ENCODE measurements at places on chromosomes 12 and 14. TPM values are rescaled to one million over a fixed set of nuclear protein-coding genes. Genes with fewer than 3 reads are reported as not detected.
A peak's percentile ranks its signal among the peaks of the same experiment; 100 is the strongest.

DNA sequence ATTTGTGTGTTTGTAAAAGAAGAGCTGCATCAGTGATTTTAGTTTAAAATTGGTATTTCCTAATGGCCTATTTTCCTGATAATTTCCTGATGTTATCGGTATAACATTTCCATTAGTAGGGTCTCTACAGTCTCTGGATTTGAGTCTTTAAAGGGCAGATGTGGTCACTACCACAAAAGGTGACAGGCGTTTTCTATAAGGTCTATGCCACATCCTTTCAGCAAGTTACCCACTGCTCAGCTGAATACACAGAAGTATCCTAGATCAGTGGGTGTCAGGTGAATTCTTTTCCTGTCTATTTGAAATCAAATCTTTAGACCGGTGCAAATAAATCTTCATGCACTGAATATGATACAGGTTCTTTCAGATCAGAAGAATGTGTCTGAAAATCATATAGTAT, 90.2 kb downstream of the LIN7A start:
- no peak for ATAC-seq

GRCh38 chr14:104734991-104735779, 11.2 kb downstream of the ADSS1 start:
- no peak for ATAC-seq

DNA sequence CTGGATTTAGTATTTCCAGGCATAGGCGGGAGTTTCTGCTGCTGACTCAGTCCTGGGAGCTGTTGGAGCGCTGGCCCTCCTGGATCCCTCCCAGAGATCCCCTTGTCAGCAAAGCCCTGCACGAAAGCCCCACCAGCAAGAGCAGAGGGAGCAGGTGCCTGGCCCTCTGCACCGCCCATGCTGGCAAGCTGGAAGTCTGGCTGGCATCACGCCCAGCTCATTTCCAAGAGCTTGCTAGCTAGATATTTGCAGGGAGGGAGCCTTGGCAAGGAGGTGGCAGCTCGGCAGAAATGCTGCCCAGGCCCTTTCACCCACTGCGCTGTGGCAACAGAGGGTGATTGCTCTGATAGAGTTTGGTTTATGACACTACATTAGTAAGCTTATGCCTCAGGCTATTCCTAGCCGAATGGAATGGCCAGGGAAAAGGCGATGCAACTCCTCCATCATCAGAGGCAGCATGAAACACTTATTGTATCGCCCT, 193.9 kb downstream of the EMP1 start:
- no peak for ATAC-seq

- ATAC-seq: peak; percentile 20
Observed at GRCh38 chr14:31025367-31026076, at the start of gene AP4S1. Gene AP4S1, plus strand, starts transcription at chr14:31025649. Its CDS starts 40,548 bp downstream, at chr14:31066197.

DNA sequence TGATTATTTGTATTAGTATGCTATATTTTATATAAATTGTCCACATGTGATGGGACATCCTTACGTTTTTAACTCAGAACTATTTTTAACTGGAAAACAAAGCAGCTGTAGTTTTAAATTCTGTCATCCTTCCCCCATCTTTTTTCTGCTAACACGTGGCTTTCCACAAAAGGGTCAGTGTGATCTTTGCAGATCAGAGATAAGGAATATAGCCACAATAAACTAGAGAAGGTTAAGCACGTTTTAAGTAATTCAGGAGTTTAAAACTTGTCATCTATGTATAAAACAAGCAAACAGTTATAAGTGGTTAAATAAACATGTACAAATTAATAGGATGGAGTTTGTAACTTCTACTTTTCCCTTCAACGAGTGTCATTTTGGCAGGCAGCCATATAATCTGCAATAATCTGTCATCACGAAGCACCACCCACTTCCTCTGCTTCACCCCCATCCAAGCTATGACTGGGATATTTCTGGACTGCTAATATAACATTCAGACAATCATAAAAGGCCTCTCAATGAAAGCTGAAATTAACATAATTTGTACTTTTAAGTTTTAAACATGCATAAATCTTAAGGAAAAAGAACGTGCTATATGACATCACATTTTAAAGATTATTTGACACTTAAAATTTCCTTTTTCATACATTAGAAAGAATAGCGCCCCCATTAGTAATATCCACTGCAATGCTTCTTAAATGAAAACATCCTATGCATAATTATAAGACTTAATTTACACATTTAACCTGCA, 15.3 kb downstream of the TAOK3 start:
- peak; percentile 73 for ATAC-seq

GRCh38 chr14:95835121-95835730, 41.4 kb upstream of the TUNAR start:
- ATAC-seq: peak; percentile 96

- no peak for ATAC-seq
Observed at GRCh38 chr12:29113101-29113500, 36.0 kb upstream of the FAR2 start.

GRCh38 chr12:109770104-109770860, 56.7 kb downstream of the FAM222A start:
- ATAC-seq: no peak

DNA sequence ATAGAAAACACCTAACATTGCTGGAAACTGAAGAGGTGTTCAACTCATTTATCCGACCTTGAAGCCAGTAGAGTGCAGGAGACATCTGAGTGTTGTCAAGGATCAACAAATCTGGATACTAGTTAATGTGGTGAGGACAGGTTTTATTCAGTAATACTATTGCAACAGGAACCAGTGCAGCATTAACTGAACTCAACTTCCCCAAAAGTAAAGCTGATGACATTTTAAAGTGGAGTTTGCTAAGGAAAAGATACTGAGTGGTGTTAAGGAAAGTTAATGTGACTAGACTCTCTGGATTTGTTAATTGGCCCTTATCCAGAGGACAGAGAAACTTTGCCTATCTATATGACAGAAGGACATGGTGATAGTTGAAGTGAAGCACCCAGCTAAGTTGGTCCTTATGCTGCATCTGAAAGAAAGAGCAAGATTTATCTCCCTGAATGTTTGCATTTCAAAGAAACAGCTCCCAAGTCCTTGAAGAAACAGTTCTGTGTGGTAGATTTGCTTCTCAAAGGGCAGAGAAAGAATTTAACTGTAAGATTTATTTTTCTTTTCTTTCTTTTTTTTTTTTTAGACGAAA, 1.2 kb upstream of the CLEC7A start:
- ATAC-seq: no peak

- ATAC-seq: no peak
Observed at GRCh38 chr14:32567543-32568384, 238.7 kb downstream of the AKAP6 start.

DNA sequence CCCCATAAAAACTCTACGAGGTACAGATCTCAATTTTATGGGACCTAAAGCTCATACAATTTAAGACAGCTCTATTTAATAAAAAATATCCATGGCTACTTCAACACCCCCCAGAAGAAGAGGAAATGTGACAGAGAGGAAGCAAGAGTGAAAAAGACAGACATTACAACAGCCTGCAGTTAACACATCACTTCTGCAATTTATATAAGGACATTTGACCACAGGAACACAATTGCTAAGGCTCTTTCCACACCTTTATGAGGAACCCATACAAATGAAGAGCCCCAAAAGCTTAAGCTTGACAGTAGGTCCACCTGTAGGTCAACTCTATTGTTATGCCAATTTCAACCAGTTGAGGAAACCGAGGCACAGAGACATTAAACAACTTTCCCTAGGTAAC, 5.6 kb downstream of the OR10P1 start:
- no peak for ATAC-seq

- ATAC-seq: no peak
Observed at GRCh38 chr14:84493779-84494178, 1036.2 kb upstream of the FLRT2 start.

GRCh38 chr12:54407183-54407905, 11.7 kb downstream of the ITGA5 start:
- ATAC-seq: no peak

DNA sequence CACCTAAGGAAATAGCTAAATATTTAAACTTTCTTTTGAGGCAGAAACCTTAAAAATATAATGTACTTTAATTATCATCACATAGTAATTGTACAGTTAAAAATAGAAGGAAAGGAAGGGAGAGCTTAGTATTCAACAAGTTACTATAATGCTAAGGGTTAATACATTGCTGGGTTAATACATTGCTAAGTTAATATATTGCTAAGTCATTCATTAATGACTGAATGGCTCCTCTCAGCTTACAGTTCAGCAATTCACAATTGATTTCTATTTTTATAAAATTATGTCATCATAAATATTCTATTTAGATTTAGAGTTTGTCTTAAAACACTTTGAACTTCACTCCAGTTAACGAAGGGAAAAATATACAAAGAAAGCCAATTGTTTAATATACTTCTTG, 207.9 kb downstream of the BMP4 start:
- ATAC-seq: no peak

DNA sequence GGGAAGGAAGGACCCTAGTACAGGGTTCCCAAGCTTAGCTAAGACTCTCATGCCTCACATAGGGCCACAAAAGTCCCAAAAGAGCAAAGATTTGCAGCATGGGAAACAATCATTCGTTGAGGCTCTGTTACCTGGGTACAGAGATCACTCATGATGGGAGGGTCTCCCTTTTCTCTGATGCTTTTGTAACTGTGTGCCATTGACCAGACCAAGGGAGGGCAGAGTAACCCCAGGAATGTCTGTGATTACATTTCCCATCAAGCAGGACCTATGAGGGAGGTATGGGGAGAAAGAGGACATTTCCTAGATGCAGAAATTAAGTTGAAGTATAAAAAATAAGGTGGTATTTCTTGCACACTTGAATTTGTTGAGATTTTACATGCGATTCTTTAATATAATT, 16.4 kb upstream of the DLGAP5 start:
- ATAC-seq: no peak

DNA sequence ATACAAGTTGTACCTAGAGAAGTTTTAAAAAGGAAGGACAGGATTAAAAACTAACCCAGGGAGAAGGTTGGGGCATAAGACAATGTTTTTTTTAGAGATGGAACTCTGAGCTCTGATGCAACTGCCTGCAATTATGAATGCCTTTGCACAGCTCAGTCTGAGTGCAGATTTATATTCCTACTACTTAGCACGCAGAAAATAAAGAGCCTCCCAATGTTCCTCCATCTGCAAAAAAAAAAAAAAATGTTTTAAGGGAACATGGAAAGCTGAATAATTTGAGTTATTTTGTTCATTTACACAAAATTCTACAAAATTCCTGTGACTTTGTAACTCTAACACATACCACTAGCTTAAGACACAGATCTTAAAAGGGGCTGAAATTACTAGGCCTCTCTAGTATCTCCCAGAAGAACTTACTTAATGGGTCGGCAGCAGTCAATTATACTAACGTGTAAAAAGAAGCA, 15.7 kb downstream of the CLIP1 start:
- ATAC-seq: no peak

DNA sequence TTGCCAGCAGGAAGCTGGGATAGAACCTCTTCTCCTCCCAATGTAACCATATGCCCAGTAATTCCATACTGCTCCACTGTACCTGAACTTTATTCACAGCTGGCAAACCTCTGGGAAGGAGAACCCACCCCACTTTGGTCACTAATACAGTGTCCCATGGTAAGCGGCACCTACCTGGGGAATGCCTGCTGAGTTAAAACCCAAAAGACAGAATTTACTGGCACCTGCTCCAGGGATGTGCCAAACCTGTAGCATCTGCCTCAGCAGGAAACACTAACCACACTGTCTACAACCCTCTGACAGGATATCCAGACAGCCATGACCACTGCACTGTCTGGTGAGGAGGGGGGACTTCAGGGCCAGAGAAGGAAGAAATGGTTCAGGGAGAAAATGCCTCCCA, 26.6 kb downstream of the DDX24 start:
- no peak for ATAC-seq

DNA sequence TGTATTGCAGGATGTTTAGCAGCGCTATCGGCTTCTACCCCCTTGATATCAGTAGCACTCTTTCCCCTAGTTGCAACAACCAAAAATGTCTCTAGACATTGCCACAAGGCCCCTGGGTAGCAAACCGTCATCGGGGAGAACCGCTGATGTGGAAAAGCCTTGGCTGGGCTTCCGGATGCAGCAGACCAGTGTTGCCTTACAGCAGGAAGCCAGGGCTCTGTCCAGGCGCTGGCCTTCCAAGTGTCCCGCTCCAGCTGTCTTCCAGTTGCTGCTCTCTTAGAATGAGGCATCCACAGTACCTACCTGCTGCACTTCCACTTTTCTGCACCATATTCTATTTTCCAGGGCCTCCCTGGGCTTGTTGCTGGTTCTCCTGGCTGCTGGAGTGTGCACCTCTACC, 22.6 kb upstream of the SLC10A1 start:
- no peak for ATAC-seq

DNA sequence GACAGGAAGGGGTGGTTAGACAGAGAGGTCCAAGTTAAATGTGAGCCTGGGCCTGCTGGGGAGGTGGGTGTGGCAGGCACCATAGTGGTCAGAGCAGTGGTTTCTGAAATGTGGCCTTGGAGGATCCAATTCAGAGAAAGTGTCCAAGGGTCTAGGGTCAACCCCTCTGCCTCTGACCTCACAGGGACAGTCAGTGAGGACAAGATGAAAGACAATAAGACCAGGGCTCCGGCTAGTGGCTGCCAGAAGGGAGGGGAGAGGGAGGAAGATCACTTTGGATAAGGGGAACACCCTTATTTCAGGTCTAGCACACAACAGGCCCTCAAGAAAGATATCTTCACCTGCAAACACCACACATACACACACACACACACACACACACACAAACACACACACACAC, 335.1 kb downstream of the MED13L start:
- no peak for ATAC-seq

- ATAC-seq: no peak
Observed at GRCh38 chr14:37246427-37246829, 48.7 kb downstream of the MIPOL1 start.

GRCh38 chr14:93078870-93079269, 36.9 kb downstream of the ITPK1 start:
- ATAC-seq: no peak

GRCh38 chr14:77457115-77457521, 283 bp downstream of the VIPAS39 start:
- peak; percentile 9 for ATAC-seq

GRCh38 chr14:56664811-56665421, 85.3 kb downstream of the TMEM260 start:
- ATAC-seq: no peak

Gene ACVRL1
- total RNA-seq: not detected

Gene VWF
- 0.04 TPM for total RNA-seq

Gene ZNF891
- 2.4 TPM for total RNA-seq

Gene C12orf54
- total RNA-seq: not detected

Gene SMCO2
- 0.41 TPM for total RNA-seq

Gene NOXRED1
- total RNA-seq: 0.89 TPM

Gene IL22
- total RNA-seq: 253 TPM

Gene ATF7IP
- 72.8 TPM for total RNA-seq

Gene C14orf39
- total RNA-seq: not detected

Gene PTPRB
- not detected for total RNA-seq

Gene RNASE2
- not detected for total RNA-seq

Gene CD27
- 42.1 TPM for total RNA-seq

Gene BAZ1A
- total RNA-seq: 53.3 TPM

Gene FAIM2
- total RNA-seq: 0.73 TPM

All from activated T-helper 17 cell treated with anti-CD3 and anti-CD28 coated beads, Interleukin-2, amount 50 U/mL, for 72 hours (primary cell).